ENCODE measurements at places on chromosomes 4 and X.
A peak's percentile ranks its signal among the peaks of the same experiment; 100 is the strongest.

DNA sequence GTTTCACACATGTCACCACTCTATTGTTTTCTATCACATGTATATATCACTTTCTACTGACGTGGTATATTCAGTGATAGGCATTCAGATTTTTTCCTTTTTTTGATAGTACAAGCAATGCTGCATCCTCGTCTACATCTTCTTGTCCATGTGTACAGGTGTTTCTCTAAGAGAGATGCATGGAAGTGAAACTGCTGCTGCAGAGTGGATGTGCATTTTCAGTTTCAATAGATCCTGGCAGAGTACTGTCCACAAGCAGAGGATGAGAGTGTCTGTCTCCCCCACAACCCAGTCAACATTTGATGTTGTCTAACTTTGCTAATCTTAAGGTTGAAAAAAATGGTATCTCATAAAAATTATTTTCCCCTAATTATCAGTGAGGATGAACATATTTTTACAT, 194.0 kb upstream of the CASK start:
- no peak for DNase-seq

DNA sequence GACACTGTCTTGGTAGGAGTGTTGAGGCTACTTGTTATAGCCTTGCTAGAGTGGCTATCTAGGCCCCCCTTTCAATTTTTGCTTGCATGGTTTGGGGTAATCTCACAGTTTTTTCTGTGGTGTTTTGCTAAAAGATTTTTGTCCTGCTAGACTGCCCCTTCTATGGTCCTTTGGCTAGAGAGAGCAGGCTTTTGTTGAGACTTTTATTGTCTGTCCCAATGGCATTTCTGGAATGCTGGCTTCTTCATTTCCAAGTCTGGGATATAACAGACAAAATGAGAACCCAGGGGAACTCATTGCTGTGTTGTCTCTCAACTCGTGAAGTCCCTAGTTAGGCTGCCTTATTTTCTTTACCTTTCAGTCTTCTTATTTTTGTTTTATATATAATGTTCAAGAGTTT, 160.2 kb upstream of the ZC4H2 start:
- DNase-seq: no peak

- peak; percentile 37 for DNase-seq
Observed at GRCh38 chr4:107736924-107737448, 17.0 kb upstream of the PAPSS1 start.

DNA sequence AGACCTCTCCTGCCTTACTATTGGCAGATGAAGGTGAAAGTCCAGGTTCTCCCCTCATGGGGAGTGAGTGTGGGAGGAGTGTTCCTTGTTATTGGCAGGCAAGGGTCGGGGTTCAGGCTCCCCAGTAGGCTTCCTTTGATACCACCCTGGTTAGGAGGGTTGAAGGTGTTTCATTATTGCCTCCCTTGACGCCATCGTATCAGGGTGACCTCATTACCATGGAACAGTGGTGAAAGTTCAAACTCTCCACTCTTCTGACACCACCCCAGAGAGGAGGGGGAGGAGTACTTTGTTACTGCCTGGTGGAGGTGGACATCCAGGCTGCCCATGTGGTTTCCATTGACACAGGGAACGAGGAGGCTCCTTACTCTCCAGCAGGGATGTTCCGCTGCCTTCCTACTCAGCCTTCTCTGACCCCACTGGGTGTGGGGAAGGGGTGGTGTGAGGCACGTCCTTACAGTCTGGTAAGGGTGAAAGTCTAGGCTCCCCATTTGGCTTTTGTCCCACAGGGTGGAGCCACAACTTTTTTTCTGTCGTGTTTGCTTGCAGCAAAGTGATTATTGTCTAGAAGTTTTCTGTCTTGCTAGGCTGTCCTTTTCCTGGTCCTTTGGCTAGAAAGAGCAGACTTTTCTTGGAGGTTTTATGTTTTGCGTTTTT, 37.2 kb upstream of the USP9X start:
- DNase-seq: no peak

GRCh38 chrX:26083093-26083492, 55.0 kb upstream of the MAGEB18 start:
- DNase-seq: no peak

DNA sequence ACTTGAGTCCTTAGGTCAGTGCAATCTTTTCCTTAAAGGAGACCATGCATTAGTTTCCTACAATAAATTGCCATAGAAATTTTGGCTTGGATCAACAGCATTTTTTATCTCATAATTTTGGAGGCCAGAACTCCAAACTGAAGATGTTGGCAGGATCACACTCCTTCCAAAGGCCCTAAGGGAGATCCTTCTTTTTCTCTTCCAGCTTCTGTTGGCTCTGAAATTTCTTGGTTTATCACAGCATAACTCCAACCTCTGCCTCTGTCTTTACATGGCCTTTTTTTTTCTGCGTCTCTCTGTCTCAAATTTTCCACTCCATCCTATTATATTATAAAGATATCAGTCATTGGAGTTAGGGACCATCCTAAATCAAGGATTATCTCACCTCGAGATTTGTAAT, 282.2 kb downstream of the STIM2 start:
- DNase-seq: no peak

DNA sequence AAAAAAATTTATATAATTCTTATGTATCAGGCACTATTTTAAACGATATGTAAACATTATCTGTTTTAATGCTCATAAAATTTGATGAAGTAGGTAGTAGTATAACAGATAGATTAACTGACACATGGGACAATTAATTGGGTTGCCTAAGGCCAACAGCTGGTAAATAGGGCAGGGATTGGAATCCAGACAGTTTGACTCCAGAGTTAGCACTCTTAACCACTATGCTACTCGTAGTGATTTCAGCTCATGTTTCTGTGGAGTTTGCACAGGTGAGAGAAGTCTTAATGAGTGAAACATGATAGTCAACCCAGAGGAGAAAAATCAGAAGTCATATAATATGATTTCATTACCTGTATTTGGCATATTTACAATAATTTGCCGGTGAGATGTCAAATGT, 126.0 kb upstream of the WDFY3 start:
- DNase-seq: no peak

GRCh38 chrX:139194571-139195280, 335.8 kb upstream of the F9 start:
- DNase-seq: no peak

All from hepatic stellate cell (primary cell).